ENCODE measurements at places on chromosomes 13 and 19.

GRCh38 chr13:80168089-80168850 is 172.7 kb downstream of the SPRY2 start:
- DNase-seq = no peak

- no peak for DNase-seq
Observed at GRCh38 chr19:31013384-31014020, 335.7 kb downstream of the TSHZ3 start.

DNA sequence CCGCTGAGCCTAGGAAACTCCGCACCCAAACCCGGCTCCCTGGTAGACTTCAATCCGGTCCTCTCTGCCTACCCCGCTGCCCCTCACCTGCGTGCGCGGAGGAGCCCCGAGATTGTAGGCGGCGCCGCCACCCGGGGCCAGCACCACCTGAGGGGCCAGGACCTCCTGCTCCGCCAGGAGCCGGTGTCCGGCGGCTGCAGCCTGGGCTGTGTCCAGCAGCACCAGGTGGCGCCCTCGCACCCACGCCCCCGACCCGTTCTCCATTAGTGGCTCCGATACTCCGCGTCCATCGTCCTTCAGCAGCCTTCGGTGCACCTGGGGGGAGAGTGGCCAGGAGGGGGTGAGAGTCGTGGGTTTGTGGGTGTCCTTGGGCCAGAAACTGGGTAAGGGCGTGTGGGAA is 18.5 kb downstream of the MAN2B1 start:
- DNase-seq = no peak

DNA sequence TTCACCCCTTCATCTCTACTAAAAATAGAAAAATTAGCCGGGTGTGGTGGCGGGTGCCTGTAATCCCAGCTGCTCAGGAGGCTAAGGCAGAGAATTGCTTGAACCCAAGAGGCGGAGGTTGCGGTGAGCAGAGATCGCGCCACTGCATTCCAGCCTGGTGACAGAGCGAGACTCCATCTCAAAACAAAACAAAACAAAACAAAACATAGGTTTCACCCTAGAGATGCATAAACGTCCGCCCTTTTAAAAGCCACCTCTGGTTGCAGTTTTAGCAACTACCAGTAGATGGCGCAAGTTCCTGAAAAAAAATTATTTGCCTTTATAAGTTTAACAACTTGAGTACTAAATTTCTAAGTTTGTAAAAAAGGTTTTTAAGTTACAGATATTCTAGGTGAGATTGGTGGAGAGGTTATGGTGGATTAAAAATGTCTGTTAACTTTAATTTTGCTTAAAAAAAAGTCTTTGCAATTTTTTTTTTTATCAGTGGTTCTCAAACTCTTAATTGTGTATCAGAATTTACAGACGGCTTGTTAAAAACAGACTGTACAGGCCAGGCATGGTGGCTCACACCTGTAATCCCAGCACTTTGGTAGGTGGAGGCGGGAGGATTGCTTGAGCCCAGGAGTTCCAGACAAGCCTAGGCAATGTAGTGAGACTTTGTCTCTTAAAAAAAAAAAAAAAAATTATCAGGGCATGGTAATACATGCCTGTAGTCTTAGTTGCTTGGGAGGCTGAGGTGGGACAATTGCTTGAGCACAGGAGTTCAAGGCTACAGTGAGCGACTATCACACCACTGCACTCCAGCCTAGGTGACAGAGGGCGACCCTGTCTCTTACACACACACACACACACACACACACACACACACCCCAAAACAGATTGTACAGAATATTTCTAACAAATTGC is 42.1 kb downstream of the NAA16 start:
- DNase-seq = no peak

- no peak for DNase-seq
Observed at GRCh38 chr13:49435992-49436391, 7.9 kb downstream of the CAB39L start.

DNA sequence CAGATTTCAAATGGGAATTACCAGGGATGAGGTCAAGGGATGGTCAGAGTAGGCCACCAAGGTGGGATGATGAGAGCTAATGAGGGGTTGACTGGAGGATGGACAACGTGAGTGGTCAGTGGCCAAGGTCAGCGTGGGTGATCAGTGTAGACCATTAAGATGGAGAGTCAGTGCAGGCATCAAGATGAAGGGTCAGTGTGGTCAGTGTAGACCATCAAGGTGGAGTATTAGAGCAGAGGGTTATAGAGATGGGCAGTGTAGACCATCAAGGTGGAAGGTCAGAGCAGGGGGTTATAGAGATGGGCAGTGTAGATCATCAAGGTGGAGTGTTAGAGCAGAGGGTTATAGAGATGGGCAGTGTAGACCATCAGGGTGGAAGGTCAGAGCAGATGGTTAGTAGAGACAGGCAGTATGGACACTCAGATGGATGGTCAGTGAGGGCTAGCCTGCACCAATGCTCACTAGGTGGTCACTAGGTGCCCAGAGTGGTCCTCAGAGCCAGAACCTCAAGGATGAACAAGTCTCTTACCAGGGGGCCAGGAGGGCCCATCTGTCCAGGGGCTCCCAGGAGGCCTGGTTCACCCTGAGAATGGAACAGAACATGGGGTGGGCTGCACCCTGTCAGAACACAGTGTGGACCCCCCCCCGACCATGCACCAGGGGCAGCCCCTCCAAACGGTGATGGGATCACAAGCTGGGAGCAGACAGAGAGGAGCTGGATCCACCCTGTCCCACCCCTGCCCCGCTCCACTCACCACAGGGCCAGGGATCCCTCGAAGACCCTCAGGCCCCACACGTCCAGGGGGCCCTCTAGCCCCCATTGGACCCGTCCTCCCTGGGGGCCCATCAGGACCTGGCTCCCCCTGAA is 32.7 kb upstream of the OLFM2 start:
- no peak for DNase-seq

DNA sequence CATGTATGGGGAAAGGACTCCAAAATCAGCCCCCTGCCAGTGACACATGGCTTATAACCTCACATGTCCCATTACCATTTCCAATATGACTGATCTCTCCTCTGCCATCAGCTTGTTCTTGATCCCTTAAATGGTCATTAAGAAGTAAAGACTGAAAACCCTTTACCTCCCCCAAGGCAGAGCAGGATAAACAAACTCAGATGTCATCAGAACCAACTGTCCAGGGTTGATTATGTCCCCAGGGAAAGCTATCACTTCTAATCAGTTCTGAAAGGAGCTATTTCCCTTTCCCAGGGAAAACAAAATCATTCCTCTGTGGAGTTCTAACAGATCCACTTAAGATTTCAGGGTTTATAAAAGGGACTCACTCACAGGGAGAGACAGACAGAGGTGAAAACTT is 350.9 kb downstream of the SUCLA2 start:
- no peak for DNase-seq

DNA sequence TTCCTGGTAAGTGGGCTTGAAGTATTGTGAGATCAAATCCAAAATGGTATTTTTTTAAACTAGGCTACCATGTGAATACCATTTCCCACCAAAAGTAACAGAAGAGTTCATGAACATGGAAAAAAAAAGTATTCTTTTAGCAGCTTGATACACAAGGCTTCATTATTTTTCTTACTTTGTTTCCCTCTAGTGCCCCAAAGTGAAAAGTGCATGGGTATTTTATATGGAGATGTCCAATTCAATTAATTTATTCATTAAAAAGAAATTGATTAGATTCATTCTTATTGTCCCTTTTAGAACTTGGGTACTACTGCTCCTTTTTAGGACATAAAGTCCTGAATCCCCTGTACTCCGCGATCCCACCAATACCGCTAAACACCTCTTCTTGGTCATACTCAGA is 28.6 kb upstream of the SCEL start:
- no peak for DNase-seq

DNA sequence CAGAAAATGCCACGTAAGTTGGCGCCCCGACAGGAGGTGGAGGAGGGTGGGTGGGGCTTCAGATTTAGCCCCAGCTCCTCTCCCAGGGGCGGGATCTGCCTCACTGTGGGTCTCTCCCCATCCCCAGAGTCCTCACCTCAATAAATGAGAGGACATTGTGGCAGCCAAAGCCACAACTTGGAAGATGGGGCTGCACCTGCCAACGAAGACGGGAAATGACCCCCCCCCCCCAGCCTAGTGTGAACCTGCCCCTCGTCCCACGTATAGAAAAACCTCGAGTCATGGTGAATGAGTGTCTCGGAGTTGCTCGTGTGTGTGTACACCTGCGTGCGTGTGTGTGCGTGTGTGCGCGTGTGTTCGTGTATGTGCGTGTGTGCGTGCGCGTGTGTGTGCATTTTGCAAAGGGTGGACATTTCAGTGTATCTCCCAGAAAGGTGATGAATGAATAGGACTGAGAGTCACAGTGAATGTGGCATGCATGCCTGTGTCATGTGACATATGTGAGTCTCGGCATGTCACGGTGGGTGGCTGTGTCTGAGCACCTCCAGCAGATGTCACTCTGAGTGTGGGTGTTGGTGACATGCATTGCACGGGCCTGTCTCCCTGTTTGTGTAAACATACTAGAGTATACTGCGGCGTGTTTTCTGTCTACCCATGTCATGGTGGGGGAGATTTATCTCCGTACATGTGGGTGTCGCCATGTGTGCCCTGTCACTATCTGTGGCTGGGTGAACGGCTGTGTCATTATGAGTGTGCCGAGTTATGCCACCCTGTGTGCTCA is 1.5 kb upstream of the TRAPPC5 start:
- no peak for DNase-seq

GRCh38 chr13:73997964-73998363 is 136.2 kb downstream of the KLF12 start:
- no peak for DNase-seq

DNA sequence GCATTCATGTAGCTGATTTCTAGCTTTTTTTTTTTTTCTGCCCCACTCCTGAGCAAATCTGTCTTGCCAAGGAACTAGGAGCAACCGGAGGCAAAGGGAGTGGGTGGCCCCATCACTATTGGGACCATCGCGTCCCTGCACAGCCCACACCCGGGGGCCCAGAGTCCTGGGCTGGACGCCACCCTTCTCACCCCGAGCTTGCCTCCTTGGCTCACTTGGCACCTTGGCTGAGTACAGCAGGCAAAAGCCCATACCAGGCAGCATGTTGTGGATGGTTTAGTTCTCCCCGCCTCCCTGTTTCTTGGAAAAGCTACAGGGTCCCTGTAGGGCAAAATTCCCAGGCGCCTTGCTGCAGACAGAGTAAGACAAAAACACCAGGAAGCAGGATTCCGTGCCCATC is 13.7 kb downstream of the SMIM24 start:
- no peak for DNase-seq
